Neural crest cell (in vitro differentiated cells): ENCODE measurements at places on chromosomes 16 and 17. TPM values are rescaled to one million over a fixed set of nuclear protein-coding genes. Genes with fewer than 3 reads are reported as not detected.

CLEC19A gene
- not detected in 2 replicates for total RNA-seq

MSRB1 gene
- total RNA-seq, result 29.8 and 30.5 TPM in 2 replicates

- peaks cover 36% of the 10 kb centered on the region for H3K4me1 ChIP-seq
- H3K36me3 ChIP-seq, result no peaks in the 10 kb centered on the region
- H3K4me3 ChIP-seq, result no peak overlapping the region
- no peak overlapping the region for H3K27ac ChIP-seq
- DNase-seq, result no peak
- H3K27me3 ChIP-seq, result no peaks in the 10 kb centered on the region
Measured at GRCh38 chr16:48121276-48121675, 34.5 kb downstream of the ABCC12 start.

DNA sequence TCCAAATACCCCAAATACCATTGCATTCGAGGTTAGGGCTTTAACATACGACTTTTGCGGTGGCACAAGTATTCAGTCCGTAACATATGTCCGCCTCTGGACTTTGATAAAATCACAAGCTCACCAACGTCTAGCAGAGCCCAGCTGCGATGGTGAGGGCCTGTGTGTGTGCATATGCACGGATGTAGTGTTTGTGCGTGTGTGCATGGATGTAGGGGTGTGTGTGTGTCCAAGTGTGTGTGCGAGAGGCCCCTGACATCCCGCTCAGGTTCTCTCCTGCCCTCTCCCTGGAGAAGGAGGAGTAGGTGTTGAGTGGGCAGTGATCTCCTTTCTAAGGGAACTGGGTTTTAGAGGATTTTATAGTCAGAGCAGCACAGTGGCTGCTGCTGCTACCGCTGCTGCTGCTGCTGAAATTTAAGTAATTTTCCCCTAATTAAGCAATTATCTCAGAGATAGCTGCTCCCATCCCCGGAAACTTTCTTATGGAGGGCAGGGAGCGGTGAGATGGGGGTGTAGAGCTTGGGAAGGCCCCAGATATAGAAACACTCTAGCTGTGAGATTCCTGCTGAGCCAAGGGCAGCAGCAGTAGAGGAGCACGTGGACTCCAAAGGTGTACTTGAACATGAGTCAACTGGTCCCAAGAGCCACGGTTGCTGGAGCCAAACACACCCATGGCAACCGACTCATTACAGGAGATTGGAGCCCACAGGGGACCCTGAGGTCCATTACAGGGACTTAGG is 121.7 kb upstream of the SDK2 start:
- peaks cover 4% of the 10 kb centered on the region for H3K4me1 ChIP-seq
- peaks cover 1% of the 10 kb centered on the region for H3K27me3 ChIP-seq
- no peaks in the 10 kb centered on the region for H3K36me3 ChIP-seq
- H3K4me3 ChIP-seq, result no peak overlapping the region
- no peak overlapping the region for H3K27ac ChIP-seq

DNA sequence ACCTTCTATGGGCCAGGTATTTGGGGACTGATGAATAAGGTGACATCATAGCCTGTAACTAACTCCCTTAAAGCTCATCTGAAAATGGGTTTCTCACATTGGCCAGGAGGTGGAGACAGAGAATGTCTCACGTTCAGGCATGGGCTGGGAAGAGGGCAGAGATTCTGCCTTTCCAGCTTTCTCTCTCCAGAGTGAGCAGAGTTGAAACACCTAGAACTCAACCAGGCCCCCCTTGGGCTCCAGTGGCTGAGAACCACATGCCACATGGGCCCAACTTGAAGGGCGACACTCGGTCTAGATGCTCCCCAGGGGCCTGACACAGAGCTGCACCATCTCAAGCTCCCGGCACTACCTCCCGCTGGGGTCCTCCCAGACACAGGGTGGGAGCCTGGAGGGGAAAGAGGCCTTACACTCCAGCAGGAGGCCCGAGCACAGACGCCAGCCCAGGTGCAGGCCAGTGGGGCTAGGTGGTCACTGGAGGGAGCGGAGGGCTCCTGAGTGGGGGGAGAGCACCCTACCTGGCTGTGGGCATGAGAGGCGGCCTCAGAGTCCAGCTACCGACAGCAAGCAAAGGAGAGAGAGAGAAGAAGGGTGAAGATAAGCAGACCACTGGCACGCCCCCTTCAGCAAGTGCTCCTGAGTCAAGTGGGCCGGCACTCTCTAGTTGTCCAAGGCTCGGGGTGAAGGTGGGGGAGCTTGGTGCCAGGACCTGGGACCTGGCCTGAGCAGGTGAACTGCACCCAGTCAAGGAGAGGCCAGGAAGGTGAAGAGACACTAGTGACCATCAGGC is 55.9 kb downstream of the MYO18A start:
- no peaks in the 10 kb centered on the region for H3K27me3 ChIP-seq
- no peaks in the 10 kb centered on the region for H3K4me1 ChIP-seq

DNA sequence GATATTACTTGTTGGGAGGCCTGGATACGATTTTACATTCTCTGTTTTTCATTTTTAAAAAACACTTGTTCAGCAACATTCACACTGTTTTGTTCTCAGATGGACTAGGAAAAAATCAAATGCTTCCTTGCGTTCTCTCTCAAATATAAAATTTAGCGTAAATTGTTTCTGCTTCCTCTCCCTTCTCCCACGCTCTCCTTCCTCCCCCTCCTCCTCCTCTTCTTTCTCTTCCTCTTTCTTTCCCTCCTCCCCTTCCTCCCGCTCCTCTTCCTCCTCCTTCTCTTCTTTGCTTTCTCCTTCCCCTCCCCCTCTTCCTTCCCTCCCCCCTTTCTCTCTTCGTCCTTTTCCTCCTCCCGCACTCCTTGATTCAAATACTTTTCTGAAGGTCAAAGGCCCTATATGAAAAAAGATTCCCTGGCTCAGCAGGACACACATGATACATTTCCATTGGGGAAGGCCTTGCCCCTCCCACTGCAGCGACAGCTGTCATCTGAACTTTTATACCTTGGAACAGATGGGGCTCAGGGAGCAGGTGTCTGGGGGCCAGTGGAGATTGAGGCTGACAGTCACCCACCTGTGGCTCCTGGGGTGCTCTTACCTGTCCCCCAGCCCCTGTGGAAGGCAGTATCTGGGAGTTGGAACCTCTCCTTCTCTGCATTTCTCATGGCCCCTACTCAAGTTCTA is 99.4 kb upstream of the SDK2 start:
- no peak for DNase-seq
- H3K36me3 ChIP-seq, result no peaks in the 10 kb centered on the region
- peaks cover 27% of the 10 kb centered on the region for H3K27me3 ChIP-seq
- no peak overlapping the region for H3K4me3 ChIP-seq
- peaks cover 15% of the 10 kb centered on the region for H3K4me1 ChIP-seq
